ENCODE measurements at places on chromosomes 4 and X. TPM values are rescaled to one million over a fixed set of nuclear protein-coding genes. Genes with fewer than 3 reads are reported as not detected.

- no peaks in the 10 kb centered on the region for H3K36me3 ChIP-seq
- DNase-seq = no peak
- no peak overlapping the region for H3K27ac ChIP-seq
These were observed 9.4 kb downstream of the TEX13A start for GRCh38 chrX:105211066-105211575.

DNA sequence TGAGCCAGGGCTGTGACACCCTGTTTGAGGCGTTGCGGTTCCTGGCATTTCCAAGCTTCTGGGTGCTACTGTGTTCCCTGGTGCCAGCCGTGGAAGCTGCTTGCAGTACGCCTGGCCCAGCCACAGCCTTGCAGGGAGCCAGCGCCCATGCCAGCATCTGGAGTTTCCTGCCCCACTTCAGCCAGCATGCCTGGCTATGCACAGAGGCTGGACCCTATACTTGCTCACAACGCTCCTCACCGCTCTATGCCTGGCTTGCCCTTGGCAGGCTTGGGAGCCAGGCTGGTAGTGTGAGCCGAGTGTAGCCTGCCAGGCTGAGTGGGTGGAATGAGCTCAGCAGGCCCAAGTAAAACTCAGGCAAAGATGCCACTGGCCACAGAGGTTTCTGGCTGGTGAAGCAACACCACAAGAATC, 22.4 kb downstream of the PRRG1 start:
- no peaks in the 10 kb centered on the region for H3K27me3 ChIP-seq
- DNase-seq = no peak
- no peaks in the 10 kb centered on the region for H3K36me3 ChIP-seq
- H3K4me1 ChIP-seq = no peaks in the 10 kb centered on the region

DNA sequence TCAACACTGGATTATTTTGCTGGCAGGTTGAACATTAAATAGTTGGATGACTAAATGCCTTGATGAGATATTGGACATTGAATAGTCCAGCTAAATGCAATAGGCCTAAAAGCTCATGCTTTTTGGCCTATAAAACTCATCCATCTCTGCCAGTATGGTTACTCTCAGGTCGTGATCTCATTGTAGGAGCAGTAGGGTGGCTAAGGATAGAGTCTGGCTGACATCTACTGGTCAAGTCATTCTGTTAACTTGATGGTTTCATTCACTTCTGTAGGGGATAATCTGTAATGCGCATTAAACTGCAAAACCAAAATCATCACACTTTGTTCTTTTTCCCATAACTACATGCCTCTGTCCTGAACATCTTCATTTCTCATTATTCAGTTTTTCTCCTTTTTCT, 227.0 kb downstream of the DKK2 start:
- no peaks in the 10 kb centered on the region for H3K36me3 ChIP-seq
- no peaks in the 10 kb centered on the region for H3K4me1 ChIP-seq
- no peak for DNase-seq
- no peak overlapping the region for H3K27ac ChIP-seq

Gene BGN
- polyA plus RNA-seq = not detected

Gene AP1AR
- polyA plus RNA-seq = 3.4 TPM
